ENCODE measurements at places on chromosomes 6 and 20.

DNA sequence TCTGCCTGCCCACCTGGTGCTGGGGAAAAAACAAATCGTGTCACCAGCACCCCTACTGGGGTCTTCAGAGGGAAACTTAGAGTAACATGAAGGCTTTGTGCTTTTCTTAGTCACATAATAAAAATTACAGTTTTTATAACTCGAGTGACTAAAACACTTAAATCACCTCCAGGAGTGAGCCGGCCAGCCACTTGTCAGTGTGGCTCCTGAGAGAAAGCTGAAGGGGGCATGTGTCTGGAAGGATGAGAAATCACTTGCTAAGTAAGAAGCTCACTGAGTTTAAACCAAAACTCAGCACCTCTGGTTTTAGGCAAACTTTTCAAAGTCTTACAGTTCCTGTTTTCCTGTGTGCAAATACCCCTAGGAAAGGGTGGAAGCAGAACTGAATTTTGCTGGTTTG lies 372.2 kb downstream of the CDH26 start:
- no peak for DNase-seq

- DNase-seq, result no peak
These were observed 106.8 kb upstream of the NXT1 start for GRCh38 chr20:23243791-23244155.

GRCh38 chr6:105135056-105135455 lies 44.8 kb downstream of the POPDC3 start:
- DNase-seq, result no peak

DNA sequence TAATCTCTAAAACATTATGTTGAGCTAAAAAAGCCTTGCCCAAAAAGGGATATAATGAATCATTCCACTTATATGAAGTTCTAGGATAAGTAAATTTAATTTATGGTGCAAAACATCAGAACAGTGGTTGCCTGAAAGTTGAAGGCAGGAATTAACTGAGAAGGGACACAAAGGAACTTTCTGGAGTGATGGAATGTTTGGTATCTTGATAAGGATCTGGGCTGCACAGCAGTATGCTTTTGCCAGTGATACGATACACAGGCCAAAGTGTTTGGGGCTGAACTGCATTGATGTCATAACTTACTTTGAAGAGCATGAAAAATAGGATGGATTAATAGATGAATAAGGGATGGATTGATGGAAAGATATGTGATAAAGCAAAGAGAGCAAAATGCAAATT lies 146.1 kb upstream of the LRFN2 start:
- DNase-seq, result no peak

DNA sequence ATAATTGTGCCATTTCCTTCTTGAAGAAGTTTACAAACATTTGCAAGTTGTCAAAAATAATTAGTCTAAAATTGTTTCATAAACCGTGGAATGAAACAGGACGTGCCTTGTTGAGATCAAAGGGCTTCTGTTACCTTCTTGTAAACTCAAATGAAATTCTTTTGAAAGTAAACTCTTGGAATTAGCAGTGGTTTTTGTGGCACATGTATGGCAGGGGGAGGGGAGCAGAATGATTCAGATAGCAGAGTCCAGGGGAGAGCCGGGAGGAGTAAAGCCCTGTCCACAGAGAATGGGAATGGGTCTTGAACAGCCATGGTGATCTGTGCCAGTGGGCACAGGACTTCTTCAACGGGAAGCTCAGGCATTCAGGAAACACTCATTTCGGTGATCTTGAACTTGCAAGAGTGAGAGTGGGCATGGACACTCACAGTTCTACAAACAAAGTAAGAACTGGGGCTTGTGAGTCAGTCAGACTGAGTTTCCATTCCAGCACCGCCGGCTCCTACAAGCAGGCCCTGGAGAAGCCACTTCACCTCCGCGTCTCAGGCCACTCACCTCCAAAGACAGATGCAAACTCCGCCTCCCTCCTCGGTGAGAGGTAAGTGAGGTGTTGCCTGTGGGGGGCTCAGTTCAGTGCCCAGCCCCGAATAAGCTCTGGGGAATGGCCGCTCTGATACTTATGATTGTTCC lies 143.1 kb downstream of the CDH26 start:
- no peak for DNase-seq

GRCh38 chr6:144013486-144013909 lies 5.4 kb upstream of the PLAGL1 start:
- DNase-seq, result peak; percentile 86

DNA sequence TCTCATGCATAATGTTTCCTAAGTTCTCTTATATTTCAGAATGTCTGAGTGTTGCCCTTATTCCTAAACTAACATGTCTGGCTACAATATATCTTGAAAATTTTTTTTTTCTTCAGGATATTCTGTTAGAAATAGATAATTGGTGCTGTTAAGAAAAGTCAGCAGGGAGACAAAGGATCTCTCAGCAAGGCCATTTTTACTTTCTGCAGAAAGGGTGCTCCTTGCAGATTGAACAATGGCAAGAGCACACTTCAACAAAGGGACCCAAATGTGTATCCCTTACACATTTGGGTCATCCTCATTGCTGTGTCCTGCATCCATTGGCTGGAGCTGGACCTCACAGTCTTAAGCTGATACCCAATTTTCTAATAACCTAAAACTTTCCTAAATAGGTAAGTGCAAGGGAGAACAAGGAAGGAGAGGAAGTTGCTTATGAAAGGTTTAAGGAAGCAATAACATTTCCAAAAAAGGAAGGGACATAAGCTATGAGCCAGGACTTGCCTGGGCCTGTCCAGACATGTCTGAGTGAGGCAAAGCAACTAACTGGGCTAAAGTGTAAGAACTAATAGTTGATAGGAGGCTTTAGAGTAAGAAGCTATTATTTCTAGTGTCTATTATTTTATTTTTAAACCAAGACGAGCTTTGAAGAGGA lies 429.6 kb downstream of the BCKDHB start:
- DNase-seq, result peak; percentile 54

- no peak for DNase-seq
These were observed 68.6 kb downstream of the PKIB start for GRCh38 chr6:122678841-122679240.

DNA sequence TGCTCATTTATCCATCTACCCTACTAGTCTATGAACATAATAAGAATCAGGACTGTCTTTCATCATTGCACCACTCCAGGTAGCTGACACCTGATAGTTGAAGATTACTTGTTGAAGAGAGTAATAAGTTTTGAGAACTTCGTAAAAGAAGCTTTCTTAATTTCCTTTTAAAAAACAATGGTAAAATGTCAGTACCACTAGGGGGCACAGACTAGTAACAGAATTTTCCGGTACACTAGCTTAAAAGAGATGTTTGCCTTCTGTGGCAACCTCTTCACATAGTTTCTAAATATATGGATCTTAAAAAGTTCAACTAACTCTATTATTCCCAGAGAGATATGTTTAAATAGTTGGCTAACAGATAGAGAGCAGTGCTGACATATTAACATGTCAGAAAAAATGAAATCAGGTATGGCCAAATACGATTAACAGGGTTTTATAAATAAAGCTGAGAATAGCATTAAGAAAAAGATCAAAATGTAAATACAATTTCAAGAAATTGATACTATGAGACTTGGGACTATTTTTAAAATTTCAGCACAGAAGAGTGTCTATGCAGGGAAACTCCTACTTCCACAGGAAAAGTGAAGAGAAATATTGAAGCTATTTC lies 5.4 kb upstream of the KCNQ5 start:
- DNase-seq, result peak; percentile 42

GRCh38 chr6:152502421-152503188 lies 134.6 kb downstream of the SYNE1 start:
- no peak for DNase-seq

GRCh38 chr6:20416567-20417345 lies 15.1 kb downstream of the E2F3 start:
- no peak for DNase-seq

DNA sequence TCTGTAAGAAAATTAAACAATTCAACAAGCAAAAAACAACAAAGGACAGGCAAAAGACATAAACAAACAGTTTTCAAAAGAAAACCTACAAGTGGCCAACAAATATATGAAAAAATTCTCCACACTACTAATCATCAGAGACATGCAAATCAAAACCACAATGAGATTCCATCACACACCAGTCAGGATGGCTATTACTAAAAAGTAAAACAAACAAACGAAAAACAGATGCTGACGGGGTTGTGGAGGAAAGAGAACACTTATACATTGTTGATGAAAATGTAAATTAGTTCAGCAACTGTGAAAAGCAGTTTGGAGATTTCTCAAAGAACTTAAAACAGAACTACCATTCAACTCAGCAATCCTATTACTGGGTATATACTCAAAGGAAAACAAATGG lies 537.6 kb downstream of the HDGFL1 start:
- no peak for DNase-seq

DNA sequence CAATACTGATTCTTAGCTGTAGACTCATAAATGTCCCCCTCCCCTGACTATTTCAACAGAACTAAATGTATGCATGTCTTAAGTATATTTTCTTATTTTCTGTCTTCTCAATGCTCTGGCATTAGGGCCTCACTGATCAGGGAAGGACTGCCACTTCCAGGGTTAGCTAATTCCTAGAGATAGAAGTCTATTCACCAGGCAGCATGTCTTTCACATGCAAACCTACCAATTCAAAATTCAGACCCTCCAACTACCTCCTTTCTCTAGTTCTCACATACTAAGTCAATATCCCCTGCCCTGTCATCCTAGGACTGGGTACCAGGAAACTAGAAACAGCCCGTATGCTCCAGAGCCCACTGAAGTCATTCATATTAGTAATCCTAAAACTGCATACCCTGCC lies 132.3 kb downstream of the RALGAPA2 start:
- DNase-seq, result no peak

DNA sequence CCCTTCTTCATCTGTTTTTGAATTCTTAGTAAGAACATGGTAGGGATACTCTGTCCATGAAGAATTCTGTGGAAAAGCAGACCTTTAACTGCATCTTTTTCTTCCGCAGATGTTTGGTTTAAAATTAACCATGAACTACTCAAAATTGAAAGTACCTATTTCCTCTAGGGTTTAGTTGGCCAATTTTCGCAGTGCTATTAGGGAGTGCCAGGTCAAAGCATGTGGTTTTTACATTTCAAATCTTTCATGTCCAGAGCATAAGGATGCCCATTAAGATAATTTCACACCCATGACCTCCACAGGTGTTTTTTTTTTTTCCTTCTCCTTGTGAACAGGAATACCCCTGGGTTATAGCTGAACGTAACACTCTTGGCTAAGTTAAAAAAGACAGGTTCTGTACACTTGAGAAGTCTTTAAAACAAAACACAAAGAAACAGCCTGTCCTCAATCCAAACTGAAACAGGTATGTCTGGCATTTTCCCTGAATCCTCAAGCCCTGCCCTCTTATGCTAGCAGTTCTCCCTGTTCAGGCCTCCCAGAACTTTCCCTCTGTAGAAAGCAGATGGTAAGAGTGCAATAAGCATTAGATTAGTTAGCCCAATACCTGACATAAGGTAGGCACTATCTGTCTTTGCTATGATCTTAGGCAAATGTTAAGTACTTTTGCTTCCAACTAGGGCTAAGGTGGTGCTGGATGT lies 67.1 kb downstream of the ELOVL5 start:
- no peak for DNase-seq

DNA sequence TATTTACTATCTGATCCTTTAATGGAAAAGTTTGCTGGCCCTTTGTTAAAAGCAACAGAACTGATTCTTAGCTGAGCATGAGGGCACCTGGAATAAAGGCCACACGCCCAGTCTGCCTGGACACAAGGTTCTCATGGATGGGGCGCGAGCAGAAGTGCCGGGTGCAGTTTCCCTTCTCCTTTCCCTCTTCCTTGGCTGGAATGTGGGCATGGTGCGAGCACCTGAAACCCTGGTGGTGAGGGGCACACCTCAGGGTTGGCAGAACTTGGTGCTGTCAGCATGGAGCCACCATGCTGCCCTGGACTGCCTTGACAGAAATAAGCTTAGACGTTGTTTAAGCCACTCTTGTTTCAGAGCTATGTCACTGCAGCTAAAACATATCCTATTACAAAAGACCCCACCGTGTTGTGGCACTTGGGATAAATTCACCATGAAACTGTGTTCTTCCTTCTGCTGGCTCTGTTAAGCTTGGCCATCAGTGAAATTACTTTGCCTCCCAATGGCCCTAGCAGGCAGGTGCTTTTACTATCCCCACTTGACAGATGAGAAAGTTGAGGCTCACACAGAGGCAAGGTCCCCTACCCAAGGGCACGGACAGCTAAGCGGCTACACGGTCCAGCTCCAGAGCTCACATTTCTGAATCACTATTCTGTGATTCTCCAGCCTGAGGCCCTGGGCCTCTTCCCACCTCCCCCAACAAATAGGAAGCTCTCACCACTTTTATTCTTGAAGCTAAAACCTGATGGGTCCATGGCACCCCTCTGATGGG lies 115.9 kb downstream of the PREX1 start:
- no peak for DNase-seq

GRCh38 chr20:49281913-49282467 lies 4.1 kb upstream of the ZNFX1 start:
- DNase-seq, result peak; percentile 30
